ENCODE measurements at places on chromosomes 7 and 10.

- no peak for DNase-seq
Observed at GRCh38 chr10:95392681-95393164, 101.9 kb upstream of the PDLIM1 start.

- no peak for DNase-seq
Observed at GRCh38 chr7:142476077-142476476, 218.2 kb upstream of the PRSS58 start.

- DNase-seq, result no peak
Observed at GRCh38 chr10:94075506-94075905, 81.8 kb downstream of the PLCE1 start.

GRCh38 chr7:64872351-64873154 is 30.5 kb upstream of the ZNF273 start:
- DNase-seq, result no peak

GRCh38 chr7:108235451-108236061 is 105.4 kb upstream of the LAMB4 start:
- DNase-seq, result no peak

- DNase-seq, result no peak
Observed at GRCh38 chr10:32413513-32413912, 32.4 kb upstream of the CCDC7 start.

DNA sequence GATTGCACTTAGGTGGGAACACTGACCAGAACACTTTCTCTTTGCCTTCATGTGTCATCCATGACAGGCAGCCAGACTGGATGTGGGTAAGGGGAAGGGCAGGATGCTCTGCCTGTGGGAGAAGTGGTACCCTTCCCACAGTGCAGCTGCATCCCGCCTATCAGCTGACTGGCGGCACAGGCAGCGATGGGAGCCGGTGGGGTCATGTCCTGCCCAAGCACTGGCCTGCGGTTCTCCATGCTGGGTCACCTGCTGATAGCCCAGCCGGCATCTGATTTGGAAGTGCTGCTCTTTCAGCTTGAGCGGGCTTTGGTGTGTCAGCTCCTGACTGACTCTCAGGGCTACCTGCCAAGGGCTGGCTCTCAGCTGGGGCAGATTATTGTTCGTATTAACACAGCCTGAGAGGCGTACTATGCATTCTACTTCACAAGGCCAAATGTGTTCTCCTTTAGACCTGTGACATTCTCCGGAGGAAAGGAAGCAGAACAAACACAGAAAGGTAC is 105.2 kb upstream of the PDLIM1 start:
- no peak for DNase-seq

DNA sequence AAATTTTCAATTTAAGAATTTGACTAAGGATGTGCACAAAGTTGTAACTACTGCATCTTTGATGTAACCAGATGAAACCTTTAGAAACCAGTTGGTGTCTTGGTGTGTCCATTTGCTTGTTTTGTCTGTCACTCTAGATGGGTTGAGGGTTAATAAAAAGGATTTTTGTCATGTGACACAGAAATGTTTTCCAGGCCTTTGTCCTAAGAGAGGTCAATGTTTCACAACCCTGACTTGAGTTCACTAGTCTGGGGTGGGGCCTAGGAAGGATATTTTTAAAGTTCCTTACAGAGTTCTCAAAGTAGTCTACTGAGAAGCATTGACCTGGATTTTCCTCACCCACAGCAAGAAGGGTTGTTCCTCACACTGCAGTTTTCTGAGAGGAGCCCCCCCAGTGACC is 90.3 kb downstream of the HERPUD2 start:
- no peak for DNase-seq

- DNase-seq, result peak; percentile 62
Observed at GRCh38 chr7:137343281-137343841, at the start of gene PTN. Gene PTN (minus strand): TSS chr7:137343733. CDS start chr7:137254973, 88,760 bp downstream.

DNA sequence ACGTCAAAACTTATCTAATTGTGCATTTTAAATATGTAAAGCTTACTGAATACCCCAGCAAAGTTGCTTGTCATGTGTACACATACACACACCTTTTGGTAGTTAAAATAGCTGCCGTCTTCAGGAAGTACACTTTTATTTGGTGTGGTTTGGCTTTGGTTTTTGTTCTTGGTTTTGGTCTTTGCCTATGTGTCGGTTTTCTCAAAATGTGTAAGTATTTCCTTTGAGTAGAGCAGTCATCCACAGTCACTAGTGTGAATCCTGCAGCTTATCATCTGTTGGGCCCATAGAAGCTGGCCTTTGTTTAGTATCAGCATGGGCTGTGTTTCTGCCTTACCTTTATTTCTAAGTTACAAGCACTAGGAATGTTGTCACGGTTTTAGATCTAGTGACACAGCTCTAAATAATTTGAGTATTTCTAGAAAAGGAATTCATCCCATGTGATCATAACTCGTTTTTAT is 35.3 kb downstream of the NET1 start:
- no peak for DNase-seq

- no peak for DNase-seq
Observed at GRCh38 chr7:130987092-130987491, 253.1 kb upstream of the KLF14 start.

GRCh38 chr10:22736134-22736533 is 21.8 kb upstream of the PIP4K2A start:
- DNase-seq, result no peak

GRCh38 chr7:101180130-101180755 is at the start of gene NAT16:
Gene NAT16 (minus strand): TSS chr7:101180293. CDS start chr7:101174807, 5,486 bp downstream.
- DNase-seq, result no peak
